ENCODE measurements at places on chromosomes 4 and X.

- no peak for DNase-seq
Measured at GRCh38 chrX:110504947-110505346, 146.3 kb downstream of the RTL9 start.

DNA sequence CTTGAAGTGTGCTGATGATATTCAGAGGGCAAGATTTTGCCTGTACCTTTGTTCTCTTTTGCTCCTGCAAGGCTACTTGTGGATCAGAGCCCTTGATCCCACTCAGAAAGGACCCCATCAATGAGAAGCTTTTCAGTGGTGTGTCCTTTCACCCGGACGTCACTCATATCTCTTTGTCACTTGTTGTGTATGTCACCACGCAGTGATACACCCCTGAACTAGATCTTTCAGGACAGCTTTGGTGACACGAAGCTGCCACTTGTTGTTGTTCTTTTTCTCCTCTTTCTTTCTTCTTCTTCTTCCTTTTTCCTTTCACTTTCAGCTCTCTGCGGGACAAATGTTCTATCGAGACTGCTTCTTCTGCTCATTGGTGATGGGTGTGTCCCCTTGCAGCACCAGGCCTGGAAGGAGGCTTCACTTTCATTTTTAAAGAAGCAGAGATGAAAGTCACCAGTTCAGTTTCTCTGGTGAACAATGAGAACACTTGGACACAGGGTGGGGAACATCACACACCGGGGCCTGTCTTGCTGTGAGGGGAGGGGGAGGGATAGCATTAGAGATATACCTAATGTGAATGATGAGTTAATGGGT, 83.6 kb downstream of the NBDY start:
- DNase-seq = no peak

GRCh38 chr4:157291071-157291470, 70.5 kb downstream of the GRIA2 start:
- no peak for DNase-seq

GRCh38 chrX:129058405-129058804, 464.9 kb downstream of the SMARCA1 start:
- no peak for DNase-seq

GRCh38 chrX:24341795-24342194, 18.6 kb upstream of the SUPT20HL1 start:
- no peak for DNase-seq

DNA sequence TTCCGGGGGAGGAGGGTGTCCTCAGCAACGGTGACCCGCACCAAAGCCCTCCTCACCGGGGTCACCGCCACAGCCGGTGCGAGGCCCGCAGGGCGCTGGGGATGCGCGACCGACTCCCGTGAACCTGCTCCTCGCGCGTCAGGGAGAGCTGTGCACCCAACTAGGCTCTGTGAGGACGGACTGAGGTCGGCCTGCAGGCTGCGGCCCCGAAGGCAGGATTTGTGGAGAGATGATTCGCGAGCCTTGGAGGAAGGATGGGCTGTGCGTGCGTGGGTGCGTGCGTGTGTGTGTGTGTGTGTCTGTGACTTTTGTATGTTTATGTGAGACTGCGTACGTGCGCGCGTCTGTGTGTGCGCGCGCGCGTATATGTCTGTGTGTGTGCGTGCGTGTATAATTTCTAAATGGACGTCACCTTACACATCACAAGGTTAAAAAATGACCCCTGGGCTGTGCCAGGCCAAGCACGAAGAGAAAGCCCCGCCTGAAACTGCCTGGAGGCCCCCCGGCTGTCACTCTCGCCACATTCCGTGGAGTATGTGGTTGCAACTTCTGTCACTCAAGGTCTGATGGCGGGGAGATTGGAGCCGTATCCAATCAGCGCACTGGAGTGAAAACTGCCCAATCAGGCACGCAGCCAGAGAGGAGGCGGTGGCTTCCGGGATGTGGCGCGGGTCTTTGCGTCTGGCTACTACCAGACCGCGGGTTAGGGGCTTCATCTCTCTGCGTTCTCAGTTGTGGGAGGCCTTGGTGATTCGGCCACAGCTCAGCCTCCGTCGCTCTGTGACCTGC, at the start of gene ZNF141:
Gene ZNF141, plus strand, starts transcription at position 672 of the 789 bp plus-strand sequence. CDS start 170 bp downstream, outside the sequence.
- peak; percentile 97 for DNase-seq
